ENCODE measurements at places on chromosomes 2 and 18.

- no peak for DNase-seq
Measured at GRCh38 chr18:29651122-29651680, 1391.3 kb downstream of the DSC3 start.

DNA sequence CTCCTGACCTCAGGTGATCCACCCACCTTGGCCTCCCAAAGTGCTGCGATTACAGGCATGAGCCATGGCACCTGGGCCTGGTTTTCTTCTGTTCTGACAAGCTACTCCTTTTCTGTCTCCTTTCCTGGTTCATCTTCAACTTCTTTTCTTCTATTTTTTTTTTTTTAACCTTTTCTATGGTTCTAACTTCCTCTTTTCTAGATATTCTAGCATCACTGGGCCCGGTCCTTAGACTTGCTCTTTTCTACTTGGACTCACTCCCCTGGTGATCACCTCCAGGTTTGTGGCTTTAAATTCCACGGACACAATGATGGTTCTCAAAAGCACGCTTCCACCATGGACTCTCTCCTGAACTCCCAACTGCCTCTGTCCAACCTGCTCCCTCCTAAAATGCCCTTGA, 2.0 kb downstream of the EIF2AK2 start:
- DNase-seq = no peak

GRCh38 chr2:4300616-4301015, 597.2 kb downstream of the DCDC2C start:
- no peak for DNase-seq

DNA sequence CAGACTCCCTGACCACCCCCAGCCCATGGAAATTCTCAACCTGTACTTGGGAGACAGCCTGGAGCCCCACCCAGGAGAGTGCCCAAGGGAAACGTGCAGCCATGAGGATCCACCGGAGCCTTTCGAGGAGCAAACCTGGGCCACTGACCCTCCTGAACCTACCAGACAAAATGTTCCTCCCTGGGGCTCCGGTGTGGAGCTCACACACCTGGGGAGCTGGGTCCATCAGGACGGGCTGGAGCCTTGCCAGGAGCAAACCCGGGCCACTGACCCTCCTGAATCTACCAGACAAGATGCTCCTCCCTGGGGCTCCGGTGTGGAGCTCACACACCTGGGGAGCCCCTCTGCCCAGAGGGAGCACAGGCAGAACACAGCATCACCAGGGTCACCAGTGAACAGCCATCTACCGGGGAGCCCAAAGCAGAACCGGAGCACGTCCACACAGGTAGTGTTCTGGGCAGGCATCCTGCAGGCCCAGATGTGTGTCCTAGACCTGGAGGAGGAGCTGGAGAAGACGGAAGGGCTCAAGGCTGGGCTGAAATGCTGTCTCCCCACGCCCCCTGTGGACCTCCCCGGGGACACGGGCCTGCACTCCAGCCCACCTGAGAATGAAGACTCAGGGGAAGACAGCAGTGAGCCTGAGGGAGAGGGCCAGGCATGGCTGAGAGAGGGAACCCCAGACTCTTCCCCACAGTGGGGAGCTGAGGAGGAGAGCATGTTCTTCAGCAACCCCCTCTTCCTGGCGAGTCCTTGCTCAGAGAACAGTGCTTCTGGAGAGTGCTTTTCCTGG, 8.9 kb downstream of the PSD4 start:
- DNase-seq = no peak

DNA sequence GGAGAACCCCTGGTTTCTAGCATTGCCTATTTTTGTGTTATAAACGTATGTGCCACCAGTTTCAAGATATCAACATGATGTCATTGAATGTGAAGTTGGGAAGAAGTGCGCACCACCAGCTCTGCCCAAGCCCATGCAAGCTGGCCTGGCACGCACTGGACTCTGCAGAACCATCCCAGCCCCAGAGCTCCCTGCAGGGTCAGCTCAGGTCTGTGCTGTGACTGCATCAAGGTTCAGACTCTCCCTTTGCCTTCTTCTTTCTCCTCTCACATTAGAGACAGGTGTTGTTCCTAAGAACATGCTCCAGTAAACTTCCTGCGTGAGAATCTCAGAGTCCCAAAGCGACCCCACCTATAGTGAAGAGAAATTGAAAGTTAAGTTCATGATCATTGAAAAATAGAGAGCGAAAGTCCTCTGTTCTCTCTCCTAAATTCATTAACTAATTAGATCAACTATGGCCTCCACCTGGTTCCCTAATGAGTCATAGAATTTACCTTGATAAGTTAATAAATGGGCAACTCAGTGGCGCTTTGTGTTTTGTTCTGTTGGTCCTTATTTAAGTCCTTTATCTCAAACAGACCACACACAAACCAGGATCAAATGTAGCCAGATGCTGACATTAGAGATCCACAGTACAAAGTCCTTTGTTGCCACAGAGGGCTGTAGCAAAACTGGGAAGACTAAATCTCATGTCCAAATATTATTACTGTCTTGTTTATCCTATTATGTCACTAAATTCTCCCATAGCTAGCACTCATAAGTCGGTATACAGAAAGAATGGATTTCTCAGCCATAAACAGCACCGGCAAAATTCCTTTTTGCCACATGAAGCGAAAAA, 432.3 kb downstream of the STK39 start:
- DNase-seq = no peak

GRCh38 chr2:168210895-168211570, 36.4 kb downstream of the STK39 start:
- no peak for DNase-seq

- no peak for DNase-seq
Measured at GRCh38 chr2:192775011-192775410, 580.3 kb upstream of the TMEFF2 start.

GRCh38 chr2:239662413-239663120, 261.7 kb upstream of the HDAC4 start:
- no peak for DNase-seq

- DNase-seq = no peak
Measured at GRCh38 chr2:190280565-190281350, 38.9 kb downstream of the HIBCH start.

GRCh38 chr2:200993097-200993496, 29.6 kb upstream of the ORC2 start:
- DNase-seq = no peak

DNA sequence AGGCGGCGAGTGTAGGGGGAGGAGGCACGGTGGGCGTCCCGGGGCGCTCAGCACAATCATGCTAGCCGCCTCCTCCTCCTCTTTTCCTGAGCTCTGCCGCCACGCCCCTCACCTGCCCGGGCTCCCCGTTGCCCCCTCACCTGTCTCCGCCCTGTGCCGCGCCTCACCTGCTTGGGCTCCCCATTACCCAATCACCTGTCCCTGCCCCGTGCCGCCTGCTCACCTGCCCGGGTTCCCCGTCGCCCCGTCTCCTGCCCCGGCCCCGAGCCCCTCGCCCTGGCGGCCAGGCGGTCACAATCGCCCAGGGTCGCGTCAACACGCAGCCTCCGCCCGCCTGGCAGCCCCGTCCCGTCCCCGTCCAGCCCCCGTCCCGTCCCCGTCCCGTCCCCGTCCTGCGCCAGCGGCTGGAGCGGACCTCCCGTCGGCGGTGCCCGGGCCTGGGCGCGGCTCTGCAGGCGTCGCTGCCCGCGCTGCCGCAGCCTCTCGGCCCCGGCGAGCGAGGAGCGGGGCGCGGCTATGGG, at the start of gene DCDC2C:
Gene DCDC2C (plus strand): TSS at position 340 of the 521 bp plus-strand sequence. CDS start 177 bp downstream, at position 517.
- DNase-seq = no peak

GRCh38 chr2:231708773-231709635, 679 bp downstream of the PTMA start:
- no peak for DNase-seq

- peak; percentile 78 for DNase-seq
Measured at GRCh38 chr2:149597668-149598326, 10.2 kb upstream of the MMADHC start.

DNA sequence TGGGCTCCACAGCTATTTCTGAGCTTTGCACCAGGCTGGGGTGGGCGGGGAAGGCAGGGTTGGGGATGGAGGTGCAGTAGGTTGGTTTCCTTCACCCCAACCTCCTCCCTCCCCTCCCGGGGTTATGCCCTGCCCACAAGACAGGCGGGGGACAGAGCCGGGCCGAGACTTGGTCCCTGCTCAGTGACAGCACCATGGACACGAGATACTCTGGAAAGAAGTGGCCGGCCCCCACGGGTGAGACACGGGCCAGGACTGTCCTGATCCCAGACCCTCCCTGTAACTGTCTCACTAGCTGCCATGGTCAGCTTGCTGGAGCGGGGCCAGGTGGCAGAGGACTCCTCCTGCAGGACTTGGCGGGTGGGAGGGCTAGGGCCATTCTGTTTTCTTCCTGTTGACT, 59.7 kb downstream of the DYSF start:
- no peak for DNase-seq

DNA sequence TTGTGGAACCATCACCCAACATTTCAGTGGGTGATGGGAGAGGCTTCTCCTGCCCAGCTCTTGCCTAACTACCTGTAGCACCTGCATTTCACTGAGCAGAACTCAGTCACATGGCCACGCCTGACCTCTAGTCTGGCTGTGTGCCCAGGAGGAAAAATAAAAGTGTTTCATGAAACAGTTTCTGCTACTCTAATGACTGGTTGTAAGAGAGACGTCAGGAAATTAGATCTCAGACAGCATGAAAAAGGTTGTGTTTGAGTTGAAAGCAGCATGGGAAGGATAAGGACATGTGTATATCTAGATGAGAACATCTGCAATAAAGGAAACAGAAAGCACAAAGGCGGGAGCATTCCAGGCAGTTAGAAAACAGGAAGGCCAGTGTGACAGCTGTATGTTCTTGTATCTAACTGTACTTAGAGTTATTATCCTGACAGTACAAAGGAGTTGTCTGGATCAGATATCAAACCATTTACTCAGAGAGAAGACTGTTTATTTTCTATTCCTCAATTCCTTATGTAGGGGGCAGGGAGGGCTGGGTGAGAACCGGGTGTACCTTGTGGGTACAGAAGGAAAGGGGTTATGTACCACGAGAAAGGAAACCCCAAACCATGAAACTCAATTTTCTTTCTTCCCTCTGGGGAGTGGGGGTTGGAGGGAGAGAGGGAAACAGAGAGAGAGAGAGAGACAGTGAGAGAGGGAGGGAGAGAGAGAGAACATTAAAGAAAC, 307.4 kb upstream of the VWC2L start:
- no peak for DNase-seq

DNA sequence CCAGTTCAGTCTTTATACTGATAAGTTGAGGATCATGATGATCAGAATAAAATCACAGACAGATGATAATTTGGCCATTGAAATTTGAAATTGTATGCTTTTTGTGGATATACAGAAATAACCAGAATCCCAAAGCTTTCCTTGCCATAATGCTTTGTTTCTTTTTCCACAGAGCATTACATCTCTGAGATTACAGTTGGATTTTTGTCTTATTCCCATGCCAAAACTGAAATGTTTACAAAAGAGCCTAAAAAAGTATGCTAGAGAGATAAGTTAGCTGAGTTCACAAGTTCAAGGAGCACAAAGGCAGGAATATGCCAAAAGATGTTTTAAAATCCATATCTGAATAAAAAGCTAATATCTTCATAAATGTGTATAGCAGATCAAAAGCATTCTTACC, 321.3 kb downstream of the PID1 start:
- DNase-seq = no peak

- DNase-seq = no peak
Measured at GRCh38 chr2:121650315-121650930, 1.2 kb upstream of the CLASP1 start.

- no peak for DNase-seq
Measured at GRCh38 chr18:32244881-32245280, 55.0 kb downstream of the MEP1B start.

DNA sequence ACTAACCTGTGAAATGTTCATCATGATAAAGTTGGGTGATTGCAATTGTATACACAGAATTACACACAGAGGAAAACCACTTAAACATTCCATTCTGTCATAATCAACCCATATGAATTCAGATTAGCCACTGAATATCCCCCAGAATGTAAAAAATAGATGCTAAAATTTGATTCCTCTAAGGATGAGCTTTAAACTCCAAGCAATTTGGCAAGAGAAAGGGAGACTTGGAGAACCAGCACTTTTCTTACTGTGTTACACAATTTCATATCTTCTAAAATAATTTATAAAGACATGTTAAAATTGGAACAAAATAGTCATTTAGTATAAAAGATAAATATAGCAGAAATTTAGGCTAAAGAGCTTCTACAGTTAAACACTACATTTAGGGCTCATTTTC, 146.3 kb upstream of the LMAN1 start:
- no peak for DNase-seq

GRCh38 chr2:99680946-99681345, 191.1 kb upstream of the REV1 start:
- no peak for DNase-seq

DNA sequence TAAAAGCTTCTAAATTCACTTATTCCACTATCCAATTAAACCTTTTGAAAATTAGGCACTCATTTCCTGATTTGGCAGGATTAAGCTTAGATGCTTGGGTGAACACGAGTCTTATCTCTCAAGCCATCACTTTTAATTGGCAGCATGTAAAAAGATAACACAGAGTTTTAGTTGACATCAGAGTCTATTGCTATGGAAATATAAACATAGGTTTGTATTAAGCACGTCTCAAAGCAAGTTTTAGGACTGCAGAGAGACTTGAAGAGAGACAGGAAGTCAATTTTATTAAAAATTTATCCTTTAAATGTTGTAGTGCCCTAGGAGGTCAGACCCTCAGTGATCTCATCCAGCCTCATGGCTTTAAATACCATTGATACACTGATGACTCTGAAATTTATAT, 5.6 kb downstream of the RBKS start:
- no peak for DNase-seq

DNA sequence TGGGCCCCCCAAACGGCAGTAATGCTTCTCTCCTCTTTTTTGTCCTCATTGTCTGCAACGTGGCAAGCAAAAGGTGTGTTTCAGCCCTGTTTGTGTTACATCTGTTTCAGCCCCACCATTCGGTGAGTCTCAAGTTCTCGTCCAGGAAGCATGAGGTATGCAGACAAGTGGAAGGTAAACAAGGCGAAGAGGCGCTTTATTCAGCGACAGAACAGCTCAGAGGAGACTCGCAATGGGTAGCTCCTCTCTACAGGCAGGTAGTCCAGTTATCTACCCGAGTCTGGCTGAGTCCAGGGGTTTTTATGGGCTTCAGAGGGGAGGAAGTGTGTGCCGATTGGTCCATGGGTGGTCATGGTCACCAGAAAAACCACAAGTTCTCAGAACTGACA, 733.4 kb upstream of the CDH7 start:
- no peak for DNase-seq

- DNase-seq = no peak
Measured at GRCh38 chr2:238955648-238956531, 108.0 kb downstream of the TWIST2 start.

- no peak for DNase-seq
Measured at GRCh38 chr18:11324956-11325882, 175.8 kb upstream of the PIEZO2 start.

GRCh38 chr2:175793648-175794047, 208.4 kb downstream of the LNPK start:
- DNase-seq = no peak

GRCh38 chr2:233847248-233847898, 7.0 kb downstream of the HJURP start:
- no peak for DNase-seq

- no peak for DNase-seq
Measured at GRCh38 chr2:235206980-235207579, 255.3 kb downstream of the SH3BP4 start.

Data from midbrain (tissue), 1 donor.